CD4-positive, alpha-beta T cell treated with Interleukin-6 at 100 ng/mL for 8 hours (primary cell): ENCODE measurements at places on chromosomes 16 and 17.
A peak's percentile ranks its signal among the peaks of the same experiment; 100 is the strongest.

GRCh38 chr16:89615596-89616090, 2.2 kb downstream of the DPEP1 start:
- DNase-seq, result no peak

GRCh38 chr17:38543403-38544174, 62.2 kb downstream of the SRCIN1 start:
- no peak for DNase-seq

GRCh38 chr16:79305074-79305473, 295.5 kb downstream of the MAF start:
- DNase-seq, result no peak

DNA sequence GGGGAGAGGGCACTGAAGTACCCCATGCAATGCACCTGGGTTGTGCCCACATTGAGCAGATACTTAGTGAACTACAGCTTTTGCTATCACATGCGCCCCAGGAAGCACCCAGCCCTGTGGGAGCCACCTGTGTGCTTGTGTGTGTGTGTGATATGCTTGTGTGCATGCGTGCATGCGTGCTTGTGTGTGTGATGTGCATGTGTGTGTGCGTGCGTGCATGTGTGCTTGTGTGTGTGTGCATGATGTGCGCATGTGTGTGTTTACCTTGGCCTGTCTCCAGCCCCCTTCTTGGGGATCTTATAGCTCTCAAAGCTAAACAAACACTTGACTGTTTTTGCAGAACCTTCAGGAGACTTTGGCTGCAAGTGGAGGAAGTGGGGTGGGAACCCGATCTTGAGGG, 841 bp downstream of the C16orf89 start:
- DNase-seq, result no peak

- no peak for DNase-seq
Measured at GRCh38 chr16:52557236-52557635, 10.3 kb upstream of the TOX3 start.

GRCh38 chr16:88593489-88593888, 23.3 kb downstream of the ZC3H18 start:
- no peak for DNase-seq

DNA sequence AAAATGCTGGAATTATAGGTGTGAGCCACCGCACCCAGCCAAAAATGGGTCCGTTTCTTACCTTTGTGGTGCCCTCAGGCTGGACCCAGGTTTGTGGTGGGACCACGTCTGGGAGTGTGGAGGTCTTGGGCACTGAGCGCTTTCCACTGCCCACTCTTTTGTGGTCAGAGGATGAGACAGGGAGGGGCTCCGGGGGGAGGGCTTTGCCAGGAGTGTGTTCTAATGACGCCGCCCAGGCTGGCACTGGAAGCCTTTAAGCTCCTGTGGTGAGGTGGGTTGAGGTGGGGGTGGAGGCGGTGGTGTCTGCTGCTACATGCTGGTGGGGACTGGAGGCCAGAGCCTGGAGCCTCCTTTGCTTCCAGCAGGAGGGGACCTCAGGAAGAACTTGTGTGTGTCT, 12.8 kb upstream of the ADCY7 start:
- no peak for DNase-seq

DNA sequence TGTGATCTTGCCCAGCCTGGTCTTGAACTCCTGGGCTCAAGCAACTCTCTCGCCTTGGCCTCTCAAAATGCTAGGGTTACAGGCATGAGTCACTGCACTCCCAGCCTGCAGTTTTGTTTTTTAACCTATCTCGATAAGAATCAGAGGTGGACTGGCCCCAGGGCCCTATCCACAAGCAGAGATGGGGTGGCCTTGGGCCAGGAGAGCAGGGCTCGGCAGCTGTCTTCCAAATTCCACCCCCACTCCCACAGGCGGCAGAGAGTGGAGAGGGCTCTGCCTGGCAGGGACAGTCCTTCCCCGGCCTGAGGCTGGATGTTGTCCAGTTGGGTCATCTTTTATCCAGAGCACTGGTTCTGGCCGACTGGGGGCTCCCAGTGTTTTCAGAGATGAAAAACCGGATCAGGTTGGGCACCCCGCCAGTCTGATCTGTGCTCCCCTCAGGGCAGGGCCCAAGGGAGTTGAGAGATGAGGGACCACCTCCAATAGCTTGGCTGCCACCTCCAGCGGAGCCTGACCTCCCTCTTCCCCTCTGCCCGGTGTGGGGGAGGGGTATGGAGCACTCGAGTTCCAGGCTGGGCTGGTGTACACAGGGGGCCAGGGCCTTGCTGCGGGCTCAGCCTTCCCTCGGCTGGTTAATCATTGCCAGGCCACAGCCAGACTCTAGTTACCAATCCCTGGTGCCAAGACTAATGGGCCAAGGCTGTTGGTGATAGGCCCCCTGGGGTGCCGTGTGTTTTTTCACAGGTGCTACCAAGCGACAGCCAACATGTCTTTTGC, 30.3 kb upstream of the MYO15B start:
- DNase-seq, result no peak

GRCh38 chr17:60315650-60316049, 76.3 kb downstream of the USP32 start:
- no peak for DNase-seq

DNA sequence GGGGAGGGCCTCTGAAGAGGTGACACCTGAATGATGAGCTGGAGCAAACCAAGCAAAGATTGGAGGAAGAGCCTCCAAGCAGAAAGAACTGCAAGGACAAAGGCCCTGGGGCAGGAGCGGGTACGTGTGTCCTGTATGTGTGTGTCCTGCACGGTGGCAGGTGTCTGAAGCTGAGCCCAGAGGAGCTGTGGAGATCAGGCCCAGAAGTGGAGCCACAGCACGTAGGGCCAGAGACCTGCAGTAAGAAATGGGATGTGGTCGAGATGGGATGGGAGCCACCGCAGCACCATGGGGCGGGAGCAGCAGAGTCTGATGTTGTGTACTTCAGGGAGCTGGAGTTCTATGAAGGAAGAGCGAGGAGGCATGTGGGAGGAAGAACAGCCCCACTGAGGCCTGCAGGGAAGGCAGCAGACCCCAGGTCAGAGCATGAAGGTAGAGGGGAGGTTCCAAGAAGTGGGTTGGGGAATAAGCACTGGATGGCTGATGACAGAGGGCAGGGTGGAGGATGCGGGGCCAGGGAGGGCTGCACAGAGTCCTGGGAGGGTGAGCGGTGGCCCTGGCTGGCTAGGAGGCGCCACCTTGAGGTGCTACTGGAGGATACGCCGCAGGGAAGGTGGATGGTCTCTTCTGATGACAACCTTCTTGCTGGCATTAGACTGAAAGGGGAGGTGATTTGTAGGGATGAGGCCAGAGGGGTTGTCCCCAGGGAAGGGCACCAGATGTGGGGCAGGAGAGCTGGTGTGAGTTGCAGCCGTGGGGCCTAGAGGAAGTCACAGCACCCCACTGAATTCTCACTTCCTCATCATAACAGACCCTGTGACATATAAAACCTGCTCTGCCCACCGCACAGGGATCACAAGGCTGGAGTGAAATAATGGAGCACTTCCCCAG, 10.6 kb upstream of the CETP start:
- peak; percentile 49 for DNase-seq

GRCh38 chr17:81541123-81541522, 11.0 kb downstream of the FAAP100 start:
- DNase-seq, result no peak

GRCh38 chr17:77098884-77099545, 41.8 kb upstream of the SEC14L1 start:
- peak; percentile 39 for DNase-seq

DNA sequence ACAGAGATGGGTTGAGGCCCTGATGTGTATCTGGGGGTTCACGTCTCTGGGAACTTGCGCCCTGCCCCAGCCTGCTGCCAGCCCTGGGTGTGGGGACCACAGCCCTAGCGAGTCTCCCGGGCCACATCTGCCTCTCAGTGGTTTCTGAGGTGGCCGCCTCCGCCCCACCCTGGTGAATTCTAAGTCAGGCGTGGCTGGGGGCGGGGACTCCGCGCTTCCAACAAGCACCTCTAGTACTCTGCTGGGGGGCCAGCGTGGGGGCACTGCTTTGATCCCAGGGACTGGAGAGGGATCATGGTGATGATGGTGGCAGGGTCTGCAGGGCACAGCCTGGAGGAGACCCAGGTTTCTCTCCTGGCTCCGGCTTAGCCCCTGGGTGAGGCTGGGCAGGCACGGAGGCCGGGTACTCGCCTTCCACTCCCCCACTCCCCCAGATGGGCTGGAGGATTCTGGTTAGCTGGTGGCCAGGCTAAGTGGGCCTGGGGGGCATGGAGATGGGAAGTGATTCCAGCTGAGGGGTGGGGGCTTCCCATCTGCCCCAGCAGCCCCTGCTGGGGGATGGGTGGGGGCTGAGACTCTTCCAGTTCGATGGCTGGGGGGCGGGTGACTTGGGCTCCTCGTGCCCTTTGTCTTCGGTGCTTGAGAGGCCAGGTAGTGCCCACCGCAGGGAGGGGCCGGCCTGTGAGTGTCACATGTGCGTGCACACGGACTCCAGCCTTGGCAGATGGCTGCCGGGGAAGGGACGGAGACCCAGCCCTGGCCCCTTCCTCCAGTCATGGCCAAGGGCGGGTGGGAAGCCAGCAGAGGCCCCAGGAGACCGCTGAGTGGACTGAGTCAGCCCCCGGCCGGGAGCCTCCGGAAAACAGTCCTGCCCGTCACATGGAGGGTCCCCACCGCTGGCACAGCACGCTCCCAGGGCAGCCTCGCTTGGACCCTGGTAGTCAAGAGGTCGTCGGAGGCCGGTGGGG, 3.9 kb downstream of the GLIS2 start:
- peak; percentile 37 for DNase-seq

GRCh38 chr16:10114409-10114808, 67.8 kb downstream of the GRIN2A start:
- DNase-seq, result no peak

DNA sequence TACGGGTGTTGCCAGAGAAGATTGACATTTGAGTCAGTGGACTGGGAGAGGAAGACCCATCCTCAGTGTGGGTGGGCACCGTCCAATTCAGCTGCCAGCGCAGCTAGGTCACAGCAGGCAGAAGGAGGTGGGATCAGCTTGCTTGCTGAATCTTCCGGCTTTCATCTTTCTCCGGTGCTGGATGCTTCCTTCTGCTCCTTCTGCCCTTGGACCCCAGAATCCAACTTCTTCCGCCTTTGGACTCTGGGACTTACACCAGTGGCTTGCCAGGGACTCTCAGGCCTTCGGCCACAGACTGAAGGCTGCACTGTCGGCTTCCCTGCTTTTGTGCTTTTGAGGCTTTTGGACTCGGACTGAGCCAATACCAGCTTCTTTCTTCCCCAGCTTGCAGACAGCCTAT, 46.1 kb upstream of the RPL38 start:
- no peak for DNase-seq

GRCh38 chr17:49361129-49361901, 735 bp downstream of the ZNF652 start:
- DNase-seq, result peak; percentile 91

GRCh38 chr17:51056813-51057510, 63.7 kb downstream of the SPAG9 start:
- DNase-seq, result peak; percentile 25

GRCh38 chr16:12099451-12100123, 123.1 kb downstream of the SNX29 start:
- no peak for DNase-seq

DNA sequence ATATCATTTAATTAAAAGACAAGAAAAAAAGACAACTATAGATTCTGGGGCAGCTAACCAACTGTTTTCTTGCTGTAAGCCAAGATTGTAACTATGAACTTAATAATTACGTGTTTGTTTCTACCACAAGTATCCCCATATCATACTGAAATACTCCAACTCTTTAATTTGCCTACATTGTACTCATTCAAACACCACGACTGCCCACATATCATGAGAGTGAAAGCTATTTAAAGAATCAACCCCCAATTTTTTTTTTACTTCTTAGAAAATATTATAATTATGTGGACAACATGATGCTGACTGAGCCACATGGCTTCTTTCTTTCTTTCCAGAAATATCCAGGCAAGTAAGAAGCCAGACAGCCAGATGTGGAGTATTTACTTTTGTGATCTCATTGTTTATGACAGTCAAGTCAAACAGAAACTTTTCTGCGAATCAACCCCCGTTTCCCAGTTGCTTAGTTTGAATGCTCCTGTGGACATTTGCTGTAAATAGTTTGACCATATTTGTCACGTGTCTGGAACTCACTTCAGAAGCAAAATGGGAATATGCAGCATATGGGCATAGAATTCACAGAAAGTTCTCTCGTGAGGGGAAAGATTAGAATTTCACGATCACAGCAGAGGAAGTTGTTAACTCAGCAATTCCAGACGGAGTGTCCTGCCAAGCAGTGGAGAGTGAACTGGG, 126.8 kb upstream of the PSMD7 start:
- no peak for DNase-seq
